Dorsolateral prefrontal cortex (tissue), 122 donors: ENCODE measurements at places on chromosomes 12 and 14.

DNA sequence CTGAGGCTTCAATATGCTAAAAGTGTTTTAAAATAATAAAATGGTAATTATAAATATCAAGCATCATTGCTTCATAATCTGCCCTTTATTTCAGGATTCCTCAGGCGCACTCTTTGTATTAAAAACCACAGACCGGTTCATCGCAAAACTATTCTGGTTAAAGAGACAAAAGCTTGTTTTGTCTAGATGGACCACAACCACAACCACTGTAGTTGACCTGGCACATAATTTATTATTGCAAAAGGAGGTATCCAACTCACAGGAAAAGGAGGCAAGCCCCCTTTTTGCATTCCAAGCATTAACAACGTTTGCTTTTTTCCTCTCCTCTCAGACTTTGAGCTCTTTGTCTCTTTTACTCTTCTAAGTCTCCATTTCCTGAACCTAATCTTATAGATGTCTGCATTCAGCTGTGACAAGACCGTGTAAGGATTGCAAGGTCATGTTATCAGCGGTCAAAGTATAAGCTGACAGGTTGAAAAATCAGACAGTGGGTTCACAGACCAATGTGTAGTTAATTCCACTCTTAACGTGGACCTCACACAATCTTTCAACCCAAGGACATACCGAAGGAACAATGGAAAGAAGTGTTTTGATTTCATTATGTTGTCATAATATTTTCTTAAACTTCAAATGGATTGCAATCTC, 1057.6 kb downstream of the GALC start:
- no peak for DNase-seq

- no peak for DNase-seq
These were observed 142.1 kb downstream of the DYRK2 start for GRCh38 chr12:67790660-67791059.

DNA sequence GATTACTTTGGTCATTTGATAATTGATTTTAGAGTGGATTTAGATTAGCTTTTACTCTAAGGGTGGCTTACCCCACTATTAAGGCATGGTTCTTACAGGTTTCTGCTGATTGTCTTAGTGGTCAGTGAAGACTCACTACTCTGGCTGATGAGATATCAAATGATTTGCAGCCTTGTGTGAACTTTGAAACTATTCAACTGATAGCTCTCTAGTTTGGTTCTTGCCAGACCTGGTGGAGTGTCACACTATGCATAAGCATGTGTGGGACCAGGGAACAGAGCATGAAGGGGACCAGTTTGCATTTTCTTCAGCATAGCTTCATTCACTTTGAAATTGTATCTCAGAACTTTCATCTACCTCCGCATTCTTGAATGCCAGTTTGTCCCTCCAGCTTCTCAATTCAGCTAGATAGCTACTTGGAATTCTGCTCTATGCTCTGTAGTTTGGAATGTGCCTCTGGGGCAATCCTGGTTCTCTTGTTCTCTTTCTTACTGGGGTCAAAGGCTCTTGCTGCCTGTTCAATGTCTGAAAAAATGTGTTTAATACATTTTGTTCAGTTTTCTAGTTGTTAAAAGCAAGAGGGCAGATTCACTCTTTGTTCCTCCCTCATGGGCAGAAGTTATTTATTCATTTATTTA, 12.7 kb downstream of the SCYL2 start:
- no peak for DNase-seq

- no peak for DNase-seq
These were observed 67.2 kb downstream of the BTG1 start for GRCh38 chr12:92078167-92079053.

GRCh38 chr12:94697631-94698030, 47.3 kb upstream of the TMCC3 start:
- DNase-seq, result no peak

GRCh38 chr12:123634142-123634561, 523 bp downstream of the GTF2H3 start:
- DNase-seq, result no peak

- no peak for DNase-seq
These were observed 297.3 kb upstream of the FAR2 start for GRCh38 chr12:28851781-28852180.
